ENCODE measurements at places on chromosomes 5 and 9. TPM values are rescaled to one million over a fixed set of nuclear protein-coding genes. Genes with fewer than 3 reads are reported as not detected.

DNA sequence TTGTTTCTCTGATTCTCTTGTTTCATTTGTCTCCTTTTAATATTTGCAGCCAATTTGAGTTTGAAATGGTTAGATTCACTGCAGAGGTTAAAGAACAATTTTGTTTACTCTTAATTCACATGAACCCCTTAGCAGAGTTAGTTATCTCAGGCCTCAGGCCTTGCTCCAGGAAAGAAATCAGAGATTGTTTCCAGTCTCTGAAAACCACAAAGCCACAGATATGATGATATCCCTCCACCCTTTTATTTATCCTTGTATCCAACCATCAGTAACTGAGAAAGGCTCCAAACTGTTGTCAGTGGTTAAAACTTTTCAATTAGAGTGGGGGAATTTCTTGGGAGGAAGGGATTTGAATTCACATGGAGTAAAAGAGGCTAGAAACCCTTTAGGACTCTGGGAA, 406.0 kb upstream of the DMAC1 start:
- DNase-seq, result no peak

Gene GPR150
- total RNA-seq, result 0.32 TPM

DNA sequence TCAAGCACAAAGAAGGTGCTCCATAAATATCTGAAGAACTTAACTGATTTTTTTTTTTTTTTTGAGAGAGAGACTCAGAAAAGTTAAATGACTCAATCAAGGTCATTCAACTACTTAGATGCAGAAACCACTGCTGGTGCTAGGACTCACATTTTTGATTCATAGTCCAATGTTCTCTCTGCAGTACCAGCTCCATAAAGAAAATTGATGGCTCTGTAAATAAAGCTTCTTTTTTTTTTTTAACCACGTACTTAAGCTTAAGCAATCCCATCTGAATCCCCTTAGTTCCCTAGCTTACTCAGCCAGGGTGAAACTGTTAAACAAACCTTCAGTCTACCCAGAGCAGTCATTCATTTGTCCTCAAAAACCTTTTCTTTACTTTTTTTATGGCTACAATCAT, 657.0 kb upstream of the WWC1 start:
- DNase-seq, result no peak

DNA sequence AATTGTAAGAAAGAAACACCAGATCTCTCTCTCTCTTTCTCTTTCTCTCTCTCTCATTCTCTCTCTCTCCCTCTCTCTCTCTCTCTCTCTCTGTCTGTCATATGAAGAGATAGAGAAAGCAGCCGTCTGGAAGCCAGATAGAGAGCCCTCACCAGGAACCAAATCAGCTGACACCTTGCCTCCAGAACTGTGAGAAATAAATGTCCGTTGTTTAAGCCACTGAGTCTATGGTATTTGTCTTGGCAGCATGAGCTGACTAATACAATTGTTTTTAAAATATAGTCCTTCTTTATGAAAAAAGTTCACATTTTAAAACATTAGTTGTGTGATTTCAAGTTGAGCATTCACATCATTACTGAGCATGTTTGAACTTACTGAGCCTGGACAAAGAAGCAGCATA, 275.6 kb downstream of the CETN3 start:
- DNase-seq, result no peak

Gene CCDC192
- 0.51 TPM for total RNA-seq

Gene UGCG
- 70.0 TPM for total RNA-seq

GRCh38 chr5:98722188-98722587, 51.3 kb upstream of the RGMB start:
- DNase-seq, result no peak

Gene CATSPER3
- total RNA-seq, result 0.61 TPM

- DNase-seq, result no peak
Measured at GRCh38 chr5:153080940-153081339, 409.5 kb upstream of the GRIA1 start.

Gene TRPM3
- 0.48 TPM for total RNA-seq

- DNase-seq, result no peak
Measured at GRCh38 chr9:125505988-125506438, 201.0 kb downstream of the MAPKAP1 start.

Gene PCDHB8
- 2.4 TPM for total RNA-seq

- DNase-seq, result peak; percentile 45
Measured at GRCh38 chr9:135307300-135307699, 172.3 kb upstream of the PPP1R26 start.

Gene CLIC3
- total RNA-seq, result 1.6 TPM

GRCh38 chr5:175596761-175597189, 61.1 kb upstream of the HRH2 start:
- DNase-seq, result no peak

Gene DNLZ
- total RNA-seq, result 22.6 TPM

DNA sequence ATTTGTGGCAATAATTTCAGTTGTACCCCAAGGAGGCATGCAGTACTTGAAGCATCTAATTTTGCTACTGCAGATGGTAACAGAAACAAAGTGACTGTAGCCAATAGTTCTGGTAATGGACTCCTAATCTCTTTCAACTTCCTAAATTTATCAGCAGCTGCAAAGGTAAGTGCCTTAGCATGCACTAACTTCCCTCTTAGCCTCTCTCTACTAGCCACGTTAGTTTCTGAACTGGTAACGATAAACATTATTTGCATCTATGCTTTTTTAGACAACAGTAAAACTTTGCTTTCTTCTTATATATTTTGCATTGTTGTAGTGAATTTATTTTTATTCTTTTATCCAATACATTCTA, 6.2 kb upstream of the CKS2 start:
- DNase-seq, result no peak

Gene SLC6A19
- 0.32 TPM for total RNA-seq

- peak; percentile 82 for DNase-seq
Measured at GRCh38 chr5:133952729-133953567, 15.5 kb downstream of the C5orf15 start.

DNA sequence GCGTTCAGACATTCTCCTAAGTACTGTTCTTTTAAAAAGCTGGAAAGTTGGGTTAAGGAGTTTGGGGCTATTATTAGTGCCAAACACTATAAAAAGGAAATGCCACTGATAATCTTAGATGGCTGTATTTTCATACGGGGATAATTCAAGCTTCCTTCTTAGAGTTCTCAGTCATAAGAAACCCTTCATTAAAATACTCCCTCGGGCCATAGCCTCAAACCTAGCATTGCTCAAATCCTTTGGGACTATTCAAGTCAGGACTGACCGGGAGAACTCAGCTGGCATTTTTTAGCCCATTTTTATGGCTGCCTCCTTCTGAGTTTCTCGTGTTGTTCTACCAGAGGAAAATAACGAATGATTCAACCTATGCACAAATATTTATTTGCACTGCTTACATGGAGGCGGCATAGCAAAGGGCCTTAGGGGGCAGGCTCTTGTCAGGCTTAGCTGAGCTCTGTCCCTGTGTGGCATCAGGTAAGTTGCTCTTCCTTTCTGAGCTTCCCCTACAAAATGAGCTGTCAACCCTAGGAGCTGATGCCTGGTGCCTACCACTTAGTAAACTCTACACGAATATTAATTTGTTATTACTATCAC, 33.5 kb upstream of the ADAM19 start:
- DNase-seq, result no peak

- no peak for DNase-seq
Measured at GRCh38 chr5:18745042-18745987, 1111.1 kb downstream of the TAF11L14 start.

DNA sequence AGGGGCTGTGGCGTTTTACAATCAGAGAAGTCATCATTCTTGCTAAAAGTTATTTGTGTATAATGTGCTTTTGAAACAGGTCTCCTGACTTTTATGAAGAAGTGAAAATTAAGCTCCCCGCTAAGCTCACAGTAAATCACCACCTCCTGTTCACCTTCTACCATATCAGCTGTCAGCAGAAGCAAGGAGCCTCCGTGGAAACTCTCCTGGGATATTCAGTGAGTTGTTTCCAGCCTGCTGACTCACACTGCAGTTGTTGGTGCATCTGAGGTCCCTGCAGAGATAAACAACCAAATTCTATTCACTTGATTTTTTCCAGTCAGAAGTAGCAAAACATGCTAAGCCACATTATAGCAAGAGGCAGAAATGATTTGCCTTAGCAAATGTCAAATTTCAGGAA, 156.7 kb downstream of the DOCK8 start:
- no peak for DNase-seq

- no peak for DNase-seq
Measured at GRCh38 chr5:173873306-173873922, 14.7 kb upstream of the CPEB4 start.

DNA sequence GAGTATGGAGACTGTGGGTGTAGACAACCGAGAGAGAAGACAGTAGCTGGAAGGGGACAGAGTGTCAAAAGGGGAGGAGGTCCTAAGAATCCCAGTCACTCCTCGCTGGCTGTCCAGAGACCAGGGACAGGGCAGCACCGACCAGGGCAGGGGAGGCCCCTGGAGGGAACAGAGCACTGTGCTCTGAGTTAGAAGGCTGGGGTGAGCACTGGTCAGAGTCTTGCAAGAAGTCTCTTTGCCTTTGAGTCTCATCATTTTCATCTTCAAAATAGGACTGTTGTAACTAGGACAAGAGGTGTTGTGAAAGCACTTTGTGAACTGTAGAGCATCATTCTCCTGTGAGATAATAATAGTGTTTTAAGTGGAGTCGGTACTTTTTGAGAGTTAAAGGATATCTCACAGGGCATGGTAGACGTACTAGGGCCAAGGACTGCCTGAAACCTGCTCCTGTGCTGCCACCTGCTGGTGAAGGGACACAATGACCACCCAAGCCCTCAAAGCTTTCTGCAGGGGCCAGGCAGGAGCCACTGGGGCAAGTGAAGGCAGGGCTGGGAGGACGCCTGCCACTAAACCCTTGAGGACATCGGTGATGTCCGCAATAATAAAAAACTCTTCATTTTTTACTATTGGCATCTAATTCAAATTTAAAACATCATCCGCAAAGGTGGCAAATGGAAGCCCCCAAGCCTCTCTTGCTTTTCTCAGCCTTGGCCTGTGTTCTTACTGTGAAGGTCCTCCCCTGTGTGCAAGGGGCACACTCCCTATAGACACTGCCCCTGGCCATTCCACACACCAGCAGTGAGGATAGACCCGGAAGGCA, 28.2 kb downstream of the SLC6A7 start:
- DNase-seq, result no peak

- DNase-seq, result no peak
Measured at GRCh38 chr5:140337880-140338279, 8.5 kb downstream of the HBEGF start.

Measured in mesenteric fat pad (tissue), 1 donor.